ENCODE measurements at places on chromosomes 3 and 15. TPM values are rescaled to one million over a fixed set of nuclear protein-coding genes. Genes with fewer than 3 reads are reported as not detected.

- DNase-seq = no peak
Measured at GRCh38 chr3:11698326-11699082, 54.8 kb upstream of the VGLL4 start.

DNA sequence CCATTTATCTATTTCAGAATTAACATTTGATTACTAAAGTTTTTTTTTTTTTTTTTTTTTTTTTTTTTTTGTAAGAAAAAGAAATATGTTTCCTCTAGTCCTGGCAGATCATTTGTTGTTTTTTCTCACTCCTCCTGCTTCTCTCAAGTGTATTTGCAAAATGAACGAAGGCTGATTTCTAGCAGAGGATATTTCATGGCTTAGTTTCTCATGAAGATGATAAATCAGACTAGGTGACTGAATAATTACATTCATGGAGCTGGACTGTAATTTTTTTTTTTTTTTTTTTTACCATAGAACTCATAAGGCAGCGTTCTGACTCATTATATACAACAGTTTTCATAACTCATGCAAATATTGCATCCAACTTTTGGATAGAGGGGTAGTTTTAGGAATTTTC is 332.5 kb upstream of the SEMA6D start:
- DNase-seq = no peak

DNA sequence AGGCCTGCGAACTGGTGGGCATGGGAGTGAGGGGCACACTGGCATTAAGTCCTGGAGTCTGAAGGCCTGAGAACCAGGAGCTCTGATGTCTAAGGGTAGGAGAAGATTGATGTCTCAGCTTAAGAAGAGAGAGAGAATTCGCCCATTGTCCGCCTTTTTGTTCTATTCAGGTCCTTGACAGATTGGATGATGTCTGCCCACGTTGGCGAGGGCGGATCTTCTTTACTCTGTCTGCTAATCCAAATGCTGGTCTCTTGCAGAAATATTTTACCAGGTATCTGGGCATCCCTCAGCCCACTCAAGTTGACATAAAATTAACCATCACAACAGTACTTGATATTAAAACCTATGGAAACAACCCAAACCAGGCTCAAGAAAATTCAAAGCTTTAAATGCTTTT is 44.1 kb downstream of the MAP6D1 start:
- no peak for DNase-seq

Gene GOLGA6L10
- total RNA-seq = not detected

Gene MAP1A
- 2.3 TPM for total RNA-seq

Gene RAD51
- total RNA-seq = 16.9 TPM

- peak; percentile 42 for DNase-seq
Measured at GRCh38 chr15:73677146-73677607, 7.0 kb upstream of the CD276 start.

DNA sequence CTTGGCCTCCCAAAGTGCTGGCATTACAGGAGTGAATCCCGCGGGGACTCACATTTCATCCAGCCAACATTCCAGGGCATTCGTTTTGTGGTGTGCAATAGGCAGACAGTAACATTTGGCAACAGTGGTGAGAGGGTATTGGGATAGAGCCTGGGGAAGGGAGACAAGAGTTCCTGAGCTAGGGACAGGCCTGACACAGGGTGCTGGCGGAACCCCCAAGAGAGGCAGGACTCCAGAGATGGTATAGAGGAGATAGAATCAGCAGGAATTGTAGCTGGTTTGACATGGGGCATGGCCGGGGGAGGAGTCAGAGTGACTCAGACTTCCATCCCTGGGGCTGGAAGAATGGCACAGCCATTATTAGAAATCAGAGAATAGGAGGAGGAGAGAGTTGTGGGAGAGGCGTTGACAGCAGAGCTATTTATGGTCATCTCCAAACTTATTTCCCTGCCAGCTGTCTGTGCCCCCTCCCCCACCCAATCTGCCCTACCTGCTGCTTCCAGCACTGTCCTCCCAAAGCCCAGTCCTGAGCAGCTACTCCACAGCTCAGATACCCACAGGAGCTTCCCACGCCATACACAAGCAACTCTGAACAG is 4.4 kb upstream of the IDH2 start:
- peak; percentile 71 for DNase-seq

Gene TMEM40
- not detected for total RNA-seq

- no peak for DNase-seq
Measured at GRCh38 chr15:92879949-92880725, 20.0 kb upstream of the CHD2 start.

Gene RLBP1
- total RNA-seq = not detected
